Bone marrow (tissue), 2 donors: ENCODE measurements at places on chromosomes 7 and 10.

DNA sequence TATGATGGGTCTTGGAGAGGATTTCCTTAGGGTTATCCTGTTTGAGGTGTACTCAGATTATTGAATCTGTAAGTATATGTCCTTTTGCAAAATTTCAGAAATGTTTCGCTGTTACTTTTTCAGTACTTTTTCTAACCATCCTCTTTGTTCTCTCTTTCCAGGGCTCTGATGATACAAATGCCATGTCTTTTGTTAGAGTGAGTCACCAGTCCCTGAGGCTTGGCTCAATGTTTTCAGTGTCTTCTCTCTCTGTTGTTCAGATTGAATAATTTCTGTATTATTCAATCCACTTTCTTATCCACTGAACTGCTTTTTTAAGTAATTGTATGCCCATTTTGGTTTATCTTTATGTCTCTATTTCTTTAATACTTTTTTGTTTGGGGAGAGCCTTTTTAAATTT is 449.4 kb downstream of the TNS3 start:
- no peak for DNase-seq

- no peak for DNase-seq
Measured at GRCh38 chr7:8325067-8325466, 63.1 kb upstream of the ICA1 start.

DNA sequence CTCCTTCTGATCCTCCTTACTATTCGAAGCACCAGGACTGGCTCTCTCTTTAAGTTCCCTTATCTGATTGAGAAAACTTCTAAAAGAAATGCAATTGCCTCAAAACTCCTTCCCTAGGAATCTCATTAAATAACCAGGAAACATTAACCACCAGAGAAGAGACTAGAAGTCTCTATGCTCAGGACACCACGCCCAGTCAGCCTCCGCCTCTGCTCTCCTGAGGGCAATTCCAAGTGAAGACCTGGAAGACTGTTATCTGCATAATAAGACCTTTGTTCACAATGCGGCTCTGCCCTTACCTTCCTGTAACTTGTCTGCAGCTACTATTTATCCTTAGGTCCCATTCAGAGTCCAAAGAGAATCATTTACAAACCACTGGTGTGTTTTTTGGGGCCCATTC is 78.8 kb downstream of the ELMO1 start:
- DNase-seq: no peak

DNA sequence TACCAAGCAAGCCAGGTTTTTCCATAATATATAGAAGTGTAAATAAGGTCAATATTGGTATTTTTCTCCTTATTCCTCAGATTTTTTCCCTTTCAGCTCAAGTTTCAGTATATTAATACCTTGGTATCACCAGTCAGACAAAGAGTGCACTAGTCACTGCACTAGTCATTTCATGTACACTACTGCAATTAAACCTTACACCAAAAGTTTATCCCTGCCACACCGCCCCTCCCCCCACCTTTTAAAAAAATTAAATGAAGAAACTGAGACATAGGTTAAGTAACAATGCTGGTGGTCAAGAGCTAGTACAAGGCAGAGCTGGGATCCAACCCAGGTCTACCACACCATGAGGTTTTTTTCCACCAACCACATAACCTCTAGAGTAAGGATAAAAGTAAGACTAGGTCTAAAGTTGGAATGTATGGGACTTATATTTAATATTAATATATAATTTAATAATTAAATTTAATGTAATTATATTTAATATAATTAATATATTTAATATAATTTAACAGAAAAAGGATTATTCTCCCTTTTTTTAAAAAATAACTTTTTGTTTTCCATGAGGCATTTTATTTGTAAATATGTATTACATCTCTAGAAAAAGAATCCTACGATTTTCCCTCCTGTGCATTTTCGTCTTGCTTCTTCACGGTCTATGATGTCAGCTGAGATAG is 68.5 kb downstream of the NT5C2 start:
- no peak for DNase-seq

GRCh38 chr7:121761399-121761798 is 111.6 kb upstream of the PTPRZ1 start:
- no peak for DNase-seq

- no peak for DNase-seq
Measured at GRCh38 chr10:664301-664700, 25.2 kb downstream of the DIP2C start.

DNA sequence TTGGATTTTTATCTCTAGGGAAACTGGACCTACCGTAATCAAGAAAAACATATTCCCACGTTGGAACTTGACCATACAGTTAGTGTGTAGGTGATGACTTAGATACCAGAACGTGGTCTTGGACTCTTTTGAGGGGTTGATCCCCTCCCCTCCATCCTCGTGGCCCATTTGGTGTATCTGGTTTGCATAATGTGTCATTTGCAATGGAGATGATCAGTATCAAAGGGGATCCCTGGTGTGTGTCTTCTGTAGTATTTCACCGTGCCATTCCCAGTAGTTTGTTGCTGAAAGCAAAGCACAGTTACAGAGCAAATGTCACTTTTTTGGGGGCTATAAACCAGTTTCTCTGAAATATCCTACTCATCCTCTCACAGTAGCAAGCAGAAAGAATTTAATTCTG is 217.7 kb downstream of the TCF7L2 start:
- no peak for DNase-seq

GRCh38 chr10:70678250-70678635 is 5.9 kb downstream of the ADAMTS14 start:
- DNase-seq: no peak

DNA sequence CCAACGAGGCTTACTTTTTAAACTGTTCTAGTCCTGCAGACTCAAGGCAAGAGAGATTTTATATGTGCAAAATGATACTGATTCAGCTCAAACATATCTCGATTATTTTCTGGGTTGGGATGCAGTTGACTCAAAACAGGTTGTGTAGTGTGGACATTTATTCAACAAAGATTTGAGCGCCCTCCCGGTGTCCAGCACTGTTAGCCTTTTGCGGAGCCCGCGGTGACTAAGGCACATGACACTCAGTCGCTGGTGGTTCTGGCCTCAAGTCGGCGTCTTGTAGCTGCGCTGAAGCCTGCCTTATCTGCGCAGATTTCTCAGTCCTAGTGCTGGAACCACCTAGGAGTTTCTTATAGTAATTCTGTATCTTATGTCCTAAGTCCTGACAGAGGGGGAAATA is 938 bp upstream of the CADPS2 start:
- DNase-seq: no peak

DNA sequence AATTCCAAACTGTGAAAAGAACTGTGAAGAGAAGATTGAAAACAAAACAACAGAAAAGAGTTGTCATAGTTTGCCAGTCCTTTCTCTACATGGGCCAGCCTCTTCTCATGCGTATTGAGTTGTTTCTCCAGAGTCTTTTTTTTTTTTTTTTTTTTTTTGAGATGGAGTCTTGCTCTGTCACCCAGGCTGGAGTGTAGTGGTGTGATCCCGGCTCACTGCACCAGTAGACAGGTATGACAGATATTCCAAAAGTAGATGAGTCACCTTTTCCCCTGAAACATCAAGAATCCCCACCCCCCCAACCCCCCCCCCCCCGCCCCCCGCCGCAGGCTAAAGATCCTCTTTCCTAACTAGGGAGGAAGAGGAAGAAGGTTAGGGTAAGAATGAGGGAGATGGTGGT is 15.6 kb upstream of the KMT2C start:
- no peak for DNase-seq

- no peak for DNase-seq
Measured at GRCh38 chr10:103598654-103599115, 105.2 kb downstream of the NEURL1 start.

- DNase-seq: no peak
Measured at GRCh38 chr7:112511451-112512202, 30.8 kb downstream of the LSMEM1 start.

DNA sequence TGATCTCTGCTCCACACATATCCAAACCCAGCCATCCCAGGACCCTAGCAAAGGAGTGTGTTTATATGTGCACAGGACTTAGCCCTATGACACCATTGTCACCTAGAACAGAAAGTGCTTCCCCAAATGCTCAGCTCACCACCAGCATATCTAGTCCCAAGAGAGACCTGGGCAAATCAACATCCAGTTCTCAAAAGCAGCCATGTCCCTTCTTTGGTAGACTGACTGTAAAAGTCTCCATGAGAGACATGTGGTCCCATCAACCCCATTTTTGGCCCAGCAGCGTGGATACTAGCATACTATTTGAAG is 20.9 kb upstream of the ARHGAP22 start:
- DNase-seq: no peak

GRCh38 chr7:29420011-29420410 is 143.6 kb upstream of the PRR15 start:
- no peak for DNase-seq

GRCh38 chr10:30466445-30466844 is 32.5 kb downstream of the MAP3K8 start:
- DNase-seq: no peak

DNA sequence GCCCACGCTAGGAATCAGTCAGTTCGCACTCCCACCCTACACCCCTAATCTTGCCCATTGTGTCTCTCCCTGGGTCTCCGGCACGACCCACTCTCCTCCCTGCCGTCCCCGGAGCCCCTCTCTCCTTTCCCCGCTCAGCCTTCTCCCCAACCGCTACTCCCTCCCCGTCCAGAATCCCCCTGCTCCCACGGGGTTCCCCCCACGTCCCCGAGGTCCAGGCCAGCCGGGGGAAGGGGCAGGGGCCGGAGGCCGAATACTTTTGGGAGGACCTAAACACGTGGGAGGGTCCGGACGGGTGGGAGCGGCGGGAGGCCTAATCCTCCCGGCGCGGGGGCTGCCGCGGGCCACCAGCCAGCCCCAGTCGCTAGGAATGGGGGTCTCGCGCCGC is 560 bp downstream of the RARRES2 start:
- DNase-seq: no peak

GRCh38 chr10:78739444-78740053 is 329.2 kb upstream of the ZMIZ1 start:
- DNase-seq: no peak

DNA sequence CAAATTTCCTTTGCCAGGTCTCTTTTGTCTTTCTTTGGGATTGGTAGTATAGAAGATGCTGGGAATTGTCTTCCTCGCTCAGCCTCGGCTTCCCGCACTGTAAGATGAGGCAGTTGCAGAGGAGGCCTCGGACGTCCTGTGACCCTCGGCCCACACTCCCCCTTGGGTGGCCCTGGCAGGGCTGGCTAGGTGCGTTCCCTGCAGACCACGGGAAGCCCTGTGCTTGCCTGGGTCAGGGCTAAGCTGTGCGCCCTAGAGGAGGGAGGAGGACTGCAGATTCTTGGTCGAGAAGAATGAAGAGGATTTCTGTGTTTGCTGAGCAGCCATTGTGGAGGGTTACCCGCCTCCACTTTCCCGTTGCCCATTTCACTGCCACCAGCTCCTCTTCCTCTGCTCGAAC is 42.8 kb downstream of the WIPI2 start:
- no peak for DNase-seq

DNA sequence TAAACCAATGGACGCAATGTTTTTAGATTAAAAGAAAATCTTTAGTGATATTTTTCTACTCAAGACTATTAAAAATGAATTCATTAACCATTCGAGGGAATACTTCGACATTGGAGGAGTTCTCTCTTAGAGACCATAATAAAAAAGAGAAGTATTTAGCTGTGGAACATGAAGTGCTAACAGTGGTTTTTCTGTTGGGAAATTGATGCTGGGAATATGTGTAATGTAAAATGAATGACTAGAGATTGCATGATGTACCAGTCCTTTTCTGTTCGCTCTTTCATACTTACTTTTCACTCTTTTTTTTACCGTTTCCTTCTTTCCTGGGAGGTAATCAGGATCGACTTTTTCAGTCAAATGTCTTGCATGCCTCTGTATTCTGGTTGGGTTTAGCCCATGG is 41.3 kb downstream of the ST7 start:
- no peak for DNase-seq

DNA sequence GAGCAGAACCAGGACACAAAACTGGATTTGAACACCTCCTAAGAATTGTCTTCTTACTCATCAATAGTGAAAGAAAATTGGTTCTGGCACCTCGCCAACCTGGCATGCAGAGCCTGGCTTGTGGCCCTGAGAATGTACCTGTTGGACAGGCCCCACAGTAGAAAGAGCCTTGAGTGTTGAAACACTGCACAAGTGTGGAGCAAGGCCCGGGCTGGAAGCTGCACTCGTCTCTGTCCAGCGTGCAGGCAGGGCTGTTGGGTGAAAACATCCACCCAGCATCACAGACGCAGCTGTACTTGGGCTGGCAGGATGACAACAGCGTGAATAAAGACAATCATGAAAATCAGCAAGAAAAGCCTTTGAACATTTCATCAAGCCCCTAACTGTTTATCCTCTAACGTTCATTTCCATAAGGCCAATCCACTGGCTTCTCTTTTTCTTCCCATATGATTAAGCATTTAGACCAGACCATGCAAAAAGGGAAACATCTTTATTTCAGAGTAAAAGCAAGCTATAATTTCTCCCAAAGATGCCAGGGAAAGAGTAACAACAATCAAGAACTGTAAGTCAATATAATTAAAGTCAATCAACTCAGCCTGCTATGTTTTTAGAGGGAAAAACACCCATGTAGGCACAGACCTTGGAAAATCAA is 15.6 kb downstream of the CUBN start:
- DNase-seq: no peak

DNA sequence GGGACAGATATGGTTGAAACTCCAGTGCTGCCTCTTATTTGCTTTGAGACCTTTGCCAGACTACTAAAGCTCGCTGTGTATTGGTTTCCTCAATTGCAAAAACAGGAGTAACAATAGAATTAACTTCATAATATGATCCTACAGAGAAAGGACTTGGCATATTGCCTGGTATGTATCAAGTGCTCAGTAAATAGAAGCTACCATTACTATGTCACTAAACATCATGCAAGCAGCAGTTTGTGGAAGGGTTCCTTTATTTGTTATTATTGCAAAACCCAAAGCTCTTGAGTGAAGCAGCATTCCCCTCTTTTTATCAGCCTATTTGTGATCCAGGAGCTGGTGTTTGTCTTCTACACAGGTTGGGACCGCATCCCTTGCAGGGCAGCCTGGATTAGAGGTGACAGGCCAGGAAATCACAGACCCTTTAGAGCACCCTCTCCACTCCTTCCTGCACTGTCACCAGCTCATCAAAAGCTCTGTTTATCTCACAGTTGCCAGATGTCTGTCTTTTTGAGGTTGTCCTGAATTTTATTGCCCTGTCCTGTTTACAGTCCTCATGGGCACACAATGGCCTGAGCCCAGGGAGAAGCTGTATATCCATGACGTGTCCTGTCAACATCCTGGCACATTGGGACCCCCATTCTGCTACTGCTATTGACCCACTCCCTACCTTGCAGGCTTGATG is 121.5 kb downstream of the SNX10 start:
- DNase-seq: no peak

DNA sequence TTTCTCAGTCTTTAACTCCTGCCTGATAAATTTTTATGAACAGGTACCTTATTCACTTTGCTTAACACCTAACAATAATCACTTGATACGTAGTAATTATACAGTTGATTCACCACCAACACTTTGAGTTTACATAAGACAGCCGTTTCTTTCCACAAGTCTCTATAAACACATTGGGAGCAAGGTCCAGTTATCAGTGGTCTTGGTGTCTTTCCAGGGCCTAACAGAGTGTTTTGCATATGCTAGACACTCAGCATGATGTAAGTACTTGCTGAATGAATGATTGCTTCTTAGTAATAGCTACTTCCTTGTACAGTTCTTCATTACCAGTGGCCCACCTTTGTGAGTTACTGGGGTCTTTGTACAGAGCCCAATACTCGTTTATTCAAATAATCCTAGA is 6.4 kb downstream of the CLDN12 start:
- DNase-seq: no peak
